Natural killer cell (primary cell): ENCODE measurements at places on chromosomes 3 and 15.

DNA sequence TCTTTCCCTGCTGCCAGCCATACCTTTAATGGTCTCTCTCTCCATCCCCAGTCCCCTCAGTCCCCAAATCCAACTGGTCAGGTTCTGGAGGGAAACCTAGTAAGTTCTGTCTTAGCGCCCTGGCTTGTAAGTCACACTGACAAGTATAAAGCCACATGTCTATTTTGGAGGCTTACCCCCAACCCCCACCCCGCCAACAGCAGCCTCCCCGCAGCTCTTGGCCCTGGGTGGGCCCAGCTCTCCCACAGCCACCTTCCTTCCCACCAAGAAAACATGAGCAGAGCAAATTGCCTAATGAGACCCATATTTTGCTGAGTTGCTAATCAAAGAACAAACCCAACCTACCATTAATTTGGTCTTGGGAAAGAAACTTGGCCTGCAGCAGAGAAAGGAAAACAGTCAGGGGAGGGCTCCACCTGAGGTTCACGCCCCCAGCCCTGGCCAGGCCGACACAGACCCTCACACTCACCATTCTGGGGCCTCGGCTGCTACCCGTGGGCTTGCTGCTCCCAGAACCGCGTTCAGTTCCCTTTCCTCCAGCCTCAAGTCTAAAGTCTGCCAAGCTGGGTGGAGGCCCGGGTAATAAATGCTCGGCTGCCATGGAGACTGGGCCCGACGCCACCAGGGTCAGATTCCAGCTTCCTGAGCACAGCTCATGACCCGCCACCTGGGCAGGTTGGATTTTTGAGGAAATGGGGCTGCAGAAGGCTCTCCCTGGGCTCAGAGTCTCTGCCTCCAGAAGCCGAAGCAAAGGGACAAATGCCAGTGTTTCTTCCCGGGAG lies at the start of gene CALML4:
Gene CALML4 (minus strand): TSS at position 557 of the 782 bp plus-strand sequence. CDS start 85 bp downstream, at position 472.
- DNase-seq = no peak

- DNase-seq = no peak
Observed at GRCh38 chr15:92909136-92909781, 9.1 kb downstream of the CHD2 start.

DNA sequence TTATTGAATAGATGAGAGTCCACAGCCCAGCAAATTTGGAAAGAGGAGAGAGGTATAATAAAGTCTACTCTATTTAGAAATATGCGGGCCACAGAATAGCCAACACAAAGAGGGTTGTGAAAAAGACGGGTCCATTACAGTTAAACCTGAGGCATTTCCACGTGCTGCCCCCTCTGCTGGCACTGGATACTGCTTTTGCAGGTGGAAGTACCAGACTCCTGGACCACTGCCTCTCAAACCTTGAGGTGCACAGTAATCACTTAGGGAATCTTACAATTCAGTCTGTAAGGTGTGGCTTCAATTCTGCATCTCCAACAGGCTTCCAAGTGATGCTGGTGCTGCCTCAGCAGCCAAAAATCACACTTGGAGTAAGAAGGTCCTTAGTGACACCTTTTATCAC lies 3.0 kb upstream of the TFDP2 start:
- DNase-seq = peak; percentile 23

GRCh38 chr15:80442728-80443403 lies 38.7 kb downstream of the ARNT2 start:
- no peak for DNase-seq

GRCh38 chr15:39586387-39587095 lies 5.7 kb downstream of the THBS1 start:
- no peak for DNase-seq

GRCh38 chr3:280681-281080 lies 84.1 kb downstream of the CHL1 start:
- DNase-seq = no peak

GRCh38 chr3:124576565-124577493 lies 153.4 kb upstream of the UMPS start:
- no peak for DNase-seq

DNA sequence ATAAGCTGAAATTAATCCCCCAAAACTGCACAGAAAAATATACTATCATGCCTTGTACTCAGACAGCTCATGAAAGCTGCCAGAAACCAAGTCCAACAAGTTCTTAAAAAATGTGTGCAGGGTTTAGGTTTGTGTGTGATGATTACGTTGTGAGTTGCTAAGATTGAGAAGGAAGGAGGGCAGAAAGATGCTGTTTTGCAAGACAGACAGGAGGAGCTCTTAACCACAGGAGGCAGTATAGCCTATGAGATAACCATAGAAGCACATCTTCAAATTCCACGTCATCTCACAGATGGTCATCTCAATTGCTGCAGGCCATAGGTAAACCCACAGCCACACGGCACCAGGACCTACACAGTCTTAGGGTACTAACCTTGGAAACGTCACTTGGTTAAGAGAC lies 191.9 kb downstream of the STT3B start:
- no peak for DNase-seq

DNA sequence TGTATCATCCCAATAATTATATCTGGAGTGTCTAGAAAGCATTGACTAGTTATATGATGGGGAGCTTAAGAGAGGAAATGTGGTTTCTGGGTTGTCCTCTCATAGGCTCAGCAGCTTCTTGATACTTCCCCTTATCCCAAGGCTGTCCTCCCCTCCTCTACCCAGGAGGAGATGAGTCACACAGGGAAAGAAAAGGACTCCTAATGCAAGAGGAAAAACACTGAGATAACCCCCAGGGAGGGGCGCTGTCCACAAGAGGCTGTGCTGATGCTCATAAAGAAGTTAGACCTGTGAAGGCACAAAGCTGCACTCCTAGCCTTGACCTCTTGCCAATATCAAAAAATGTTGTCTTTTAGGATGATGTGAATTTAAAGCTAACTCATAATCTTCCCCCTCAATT lies 28.8 kb upstream of the GYG1 start:
- DNase-seq = no peak

DNA sequence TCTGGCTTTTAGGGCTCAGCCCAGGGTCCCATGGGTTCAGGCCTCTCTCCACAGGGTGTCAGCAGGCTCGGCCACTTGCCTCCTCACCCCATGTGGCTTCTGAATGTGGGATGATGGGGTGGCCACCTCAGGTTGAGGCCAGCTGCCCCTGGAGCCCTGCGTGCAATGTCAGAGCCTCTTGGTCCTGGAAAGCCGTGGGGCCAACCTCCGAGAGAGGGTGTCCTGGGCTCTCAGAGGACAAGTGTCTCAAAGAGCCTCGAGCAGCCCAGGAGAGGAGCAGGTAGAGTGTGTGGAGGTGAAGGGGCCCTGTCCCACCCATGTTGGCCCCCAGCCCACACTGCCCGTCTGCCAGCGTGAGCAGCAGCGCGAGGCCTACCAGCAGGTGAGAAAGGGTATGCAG lies 86.0 kb downstream of the PLXNA1 start:
- no peak for DNase-seq

- no peak for DNase-seq
Observed at GRCh38 chr3:180176059-180176458, 139.3 kb upstream of the PEX5L start.

DNA sequence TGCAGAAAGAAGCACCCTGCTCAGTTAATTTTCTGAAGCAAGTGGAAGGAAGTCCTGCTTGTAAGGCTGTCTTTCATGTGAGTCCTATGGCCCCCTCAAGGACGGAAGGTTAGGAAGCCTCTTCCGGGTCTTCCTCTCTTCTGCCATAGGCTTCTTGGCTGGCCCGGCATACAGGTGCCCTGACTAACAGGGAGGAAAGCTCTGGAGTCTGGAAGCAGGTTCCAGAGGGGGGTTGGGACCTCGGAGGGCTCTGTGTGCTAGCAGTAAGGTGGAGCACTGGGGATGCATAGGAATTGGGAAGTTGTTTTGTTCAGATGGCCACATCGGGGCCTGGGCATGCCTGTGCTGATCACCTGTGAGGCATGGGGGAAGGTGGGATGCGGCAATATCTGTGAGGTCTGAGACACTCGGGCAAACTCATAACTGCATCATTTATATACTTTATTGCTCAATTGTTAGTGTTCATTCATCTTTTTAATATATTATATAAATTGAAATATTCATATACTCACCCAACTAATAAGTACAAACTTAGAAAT lies 49.6 kb downstream of the TRAK1 start:
- DNase-seq = no peak

- no peak for DNase-seq
Observed at GRCh38 chr3:98971169-98971681, 69.7 kb upstream of the DCBLD2 start.

DNA sequence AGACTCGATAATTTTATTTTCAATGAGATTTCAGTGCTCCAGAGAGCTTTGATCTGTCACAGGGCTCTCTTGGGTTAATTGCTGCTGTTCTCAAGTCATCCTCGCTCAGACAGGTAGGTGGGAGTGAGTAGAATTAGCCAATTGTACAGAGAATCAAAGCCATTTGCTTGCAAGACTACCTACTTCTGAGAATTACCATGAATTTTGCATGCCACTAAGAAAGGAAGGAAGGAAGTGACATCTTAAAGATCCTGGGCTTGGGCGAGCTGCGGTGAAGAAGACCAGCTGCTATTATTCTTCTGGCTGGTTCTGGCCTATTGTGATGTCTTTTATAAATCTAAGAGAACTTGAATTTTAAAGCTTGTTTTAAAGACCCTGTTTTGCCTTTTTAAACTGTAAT lies 154.1 kb upstream of the LPP start:
- DNase-seq = peak; percentile 75

GRCh38 chr3:186451371-186451770 lies 89.3 kb upstream of the DGKG start:
- no peak for DNase-seq

- DNase-seq = no peak
Observed at GRCh38 chr3:110903771-110904519, 167.7 kb upstream of the NECTIN3 start.

DNA sequence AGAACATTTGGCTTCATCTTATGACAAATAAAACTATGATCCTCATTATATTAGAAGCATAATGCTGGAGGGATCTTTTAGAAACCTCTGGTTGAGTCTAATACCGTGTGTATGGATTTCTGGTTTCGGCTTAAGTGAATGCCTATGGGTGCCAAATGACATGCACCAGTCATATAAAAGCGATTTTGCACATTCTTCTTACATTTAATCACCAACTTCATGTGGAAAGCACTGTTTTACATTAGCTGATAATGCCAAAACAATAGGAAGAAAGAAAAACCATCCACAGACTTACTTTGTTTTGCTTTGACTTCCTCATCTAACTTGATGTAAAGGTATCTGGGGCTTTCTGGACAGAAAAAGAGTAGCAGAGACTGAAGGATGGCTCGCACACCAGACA lies 20.9 kb downstream of the SLC2A2 start:
- no peak for DNase-seq

- DNase-seq = no peak
Observed at GRCh38 chr15:41907141-41907540, 13.3 kb upstream of the SPTBN5 start.

DNA sequence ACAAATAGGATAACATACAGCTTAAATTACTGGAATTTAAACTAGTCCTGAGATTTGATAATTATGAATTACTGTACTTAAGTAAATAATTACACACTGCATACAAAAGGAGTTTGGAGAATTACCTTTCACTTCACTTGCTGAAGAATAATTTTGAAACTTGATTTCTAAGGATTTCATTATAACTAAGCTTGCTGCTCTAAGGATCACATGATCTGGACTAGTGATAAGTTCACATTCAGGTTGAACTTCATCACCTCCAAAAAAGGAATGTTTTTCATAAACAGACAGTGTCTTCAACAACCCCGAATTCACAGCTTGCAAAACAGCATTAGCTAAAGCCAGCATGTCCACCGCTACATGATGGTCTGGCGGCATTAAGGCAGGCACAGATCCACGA lies 28.5 kb downstream of the LINS1 start:
- no peak for DNase-seq

- DNase-seq = no peak
Observed at GRCh38 chr3:15326037-15326436, 6.3 kb downstream of the SH3BP5 start.

DNA sequence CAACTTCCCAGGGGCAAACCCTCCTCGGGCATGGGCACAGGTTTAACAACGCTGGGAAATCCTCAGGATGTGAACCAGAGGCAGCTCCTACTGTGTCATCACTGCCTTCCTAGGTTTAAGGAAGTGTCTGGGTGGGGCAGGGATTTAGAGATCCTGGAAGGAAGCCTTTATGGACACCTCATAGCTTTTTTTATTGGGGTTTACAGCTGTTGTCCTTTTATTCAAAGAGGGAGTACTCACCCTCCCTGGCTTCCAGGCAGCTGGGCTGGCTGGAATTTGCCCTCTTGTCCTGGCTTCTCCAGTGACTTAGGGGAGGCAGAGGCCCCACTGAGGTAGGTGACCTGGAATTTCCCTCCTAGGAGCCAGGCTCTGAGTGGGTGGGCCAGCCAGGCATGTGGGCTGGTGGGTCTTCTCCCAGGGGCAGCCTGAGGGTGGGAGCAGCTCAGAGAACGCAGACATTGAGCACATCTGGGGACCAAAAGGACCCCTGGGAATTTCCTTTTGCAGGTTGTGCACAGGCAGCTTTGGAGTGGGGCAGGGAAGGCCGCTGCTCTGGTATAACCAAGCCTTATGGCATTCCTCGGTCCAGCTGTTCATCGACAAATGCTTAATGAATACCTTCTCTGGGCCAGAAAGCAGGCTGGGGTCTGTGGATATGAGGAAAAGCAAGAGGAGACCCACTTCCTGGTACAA lies 13.5 kb upstream of the FAM3D start:
- DNase-seq = no peak

GRCh38 chr15:39313467-39313866 lies 267.4 kb upstream of the THBS1 start:
- DNase-seq = no peak

- no peak for DNase-seq
Observed at GRCh38 chr3:178475062-178475461, 61.2 kb upstream of the KCNMB2 start.

GRCh38 chr15:85614059-85614458 lies 180.7 kb downstream of the KLHL25 start:
- DNase-seq = no peak

DNA sequence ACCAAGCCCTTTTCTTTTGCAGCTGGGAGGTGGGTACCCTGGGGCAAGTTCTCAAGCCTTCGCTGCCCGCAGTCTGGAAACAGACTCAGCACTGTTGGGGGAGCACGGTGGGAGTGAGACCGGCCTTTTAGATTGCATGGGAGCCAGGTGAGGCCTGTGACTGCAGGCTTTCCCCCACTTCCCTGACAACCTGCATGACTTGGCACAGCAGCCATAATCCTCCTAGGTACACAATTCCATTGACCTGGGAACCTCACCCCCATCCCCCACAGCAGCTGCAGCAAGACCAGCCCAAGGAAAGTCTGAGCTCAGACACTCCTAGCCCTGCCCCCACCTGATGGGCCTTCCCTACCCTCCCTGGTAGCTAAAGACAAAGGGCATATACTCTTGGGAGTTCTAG lies 52.2 kb upstream of the CCDC80 start:
- DNase-seq = no peak
